ENCODE measurements at places on chromosomes 7 and 10. TPM values are rescaled to one million over a fixed set of nuclear protein-coding genes. Genes with fewer than 3 reads are reported as not detected.

DNA sequence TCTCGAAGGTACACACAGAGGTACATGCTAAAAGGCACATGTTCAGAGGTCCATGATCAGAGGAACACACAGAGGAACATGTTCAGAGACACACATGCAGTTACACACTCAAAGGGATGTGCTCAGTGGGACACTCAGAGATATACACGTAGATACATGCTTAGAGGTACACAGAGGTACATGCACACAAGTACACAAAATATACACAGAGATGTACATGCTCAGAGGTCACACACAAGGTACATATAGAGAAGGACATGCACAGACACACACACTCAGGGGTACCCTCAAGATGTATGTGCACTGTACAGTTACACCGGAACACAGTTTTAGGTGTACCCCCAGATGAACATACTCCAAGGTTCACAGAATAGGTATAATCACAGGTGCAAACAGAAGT is 18.8 kb downstream of the NPC1L1 start:
- no peak overlapping the region for H3K27ac ChIP-seq
- H3K27me3 ChIP-seq: no peaks in the 10 kb centered on the region
- no peak overlapping the region for H3K4me3 ChIP-seq

DNA sequence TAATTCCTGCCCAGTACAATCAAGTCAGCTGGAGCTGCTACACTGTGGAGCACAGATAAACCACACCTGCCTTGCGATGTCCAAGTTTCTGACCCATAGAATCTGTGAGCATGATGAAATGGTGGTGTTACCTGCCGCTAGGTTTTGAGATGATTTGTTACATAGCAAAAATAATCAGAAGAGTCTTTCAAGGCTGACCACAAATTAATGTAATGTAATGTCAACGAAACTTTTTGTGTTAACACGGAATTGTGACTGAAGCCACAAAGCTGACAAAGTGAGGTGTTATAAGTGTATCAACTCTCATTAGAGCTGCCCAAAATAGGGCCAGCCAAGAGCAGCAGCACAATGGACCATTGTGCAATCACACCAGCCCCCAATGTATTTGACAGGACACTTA is 75.7 kb downstream of the AHR start:
- DNase-seq: no peak
- no peaks in the 10 kb centered on the region for H3K4me1 ChIP-seq
- H3K27ac ChIP-seq: no peak overlapping the region
- no peaks in the 10 kb centered on the region for H3K27me3 ChIP-seq
- H3K36me3 ChIP-seq: no peaks in the 10 kb centered on the region
- no peak overlapping the region for H3K4me3 ChIP-seq

GRCh38 chr10:13349463-13350274 is 1.6 kb upstream of the SEPHS1 start:
- peak overlapping the region; percentile 98 for H3K27ac ChIP-seq
- H3K4me1 ChIP-seq: peaks cover 19% of the 10 kb centered on the region
- peak overlapping the region; percentile 66 for H3K4me3 ChIP-seq
- peak; percentile 50 for DNase-seq
- H3K27me3 ChIP-seq: peaks cover 34% of the 10 kb centered on the region

GRCh38 chr7:74017125-74017524 is 10.8 kb upstream of the ELN start:
- peaks cover 4% of the 10 kb centered on the region for H3K4me1 ChIP-seq
- DNase-seq: peak; percentile 2
- H3K36me3 ChIP-seq: no peaks in the 10 kb centered on the region
- no peak overlapping the region for H3K4me3 ChIP-seq
- no peak overlapping the region for H3K27ac ChIP-seq

GRCh38 chr7:11726794-11727155 is 105.2 kb downstream of the THSD7A start:
- no peak overlapping the region for H3K27ac ChIP-seq
- no peaks in the 10 kb centered on the region for H3K27me3 ChIP-seq
- H3K36me3 ChIP-seq: no peaks in the 10 kb centered on the region
- no peak overlapping the region for H3K4me3 ChIP-seq

DNA sequence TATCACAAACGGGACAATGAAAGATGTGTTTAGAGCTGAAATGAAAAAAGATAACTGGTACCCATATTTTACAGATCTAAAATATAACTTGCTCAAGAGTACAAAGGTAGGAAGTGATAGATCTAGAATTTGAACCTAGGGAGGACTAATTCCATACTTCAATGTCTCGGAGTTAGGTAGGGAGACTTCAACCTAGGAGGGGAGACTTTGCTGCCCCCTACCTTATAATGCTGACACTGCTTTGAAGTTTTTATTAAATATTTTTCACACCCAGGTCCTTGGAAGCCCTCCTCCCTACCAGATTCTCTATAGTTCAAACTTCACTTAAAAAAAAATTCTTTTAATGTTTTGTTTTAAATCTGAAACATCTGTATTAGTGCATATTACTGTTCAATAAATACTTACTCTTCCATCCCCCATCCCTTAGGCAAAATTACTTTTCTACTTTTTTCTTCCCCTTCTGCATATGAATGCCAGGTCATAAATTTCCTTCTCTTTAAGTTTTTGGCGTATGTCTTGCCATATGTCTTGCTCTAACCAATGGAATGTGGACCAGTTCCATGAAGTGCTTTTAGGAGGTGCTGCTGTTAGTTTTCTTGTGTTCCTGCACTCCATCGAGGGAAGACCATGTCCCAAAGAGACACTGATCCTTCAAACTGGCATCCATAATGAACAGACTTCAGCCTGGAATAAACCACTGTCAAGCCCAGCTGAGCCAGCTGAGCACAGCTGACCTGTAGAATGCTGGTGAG is 57.8 kb downstream of the MICU1 start:
- H3K27ac ChIP-seq: no peak overlapping the region
- H3K36me3 ChIP-seq: no peaks in the 10 kb centered on the region
- H3K4me3 ChIP-seq: no peak overlapping the region

DNA sequence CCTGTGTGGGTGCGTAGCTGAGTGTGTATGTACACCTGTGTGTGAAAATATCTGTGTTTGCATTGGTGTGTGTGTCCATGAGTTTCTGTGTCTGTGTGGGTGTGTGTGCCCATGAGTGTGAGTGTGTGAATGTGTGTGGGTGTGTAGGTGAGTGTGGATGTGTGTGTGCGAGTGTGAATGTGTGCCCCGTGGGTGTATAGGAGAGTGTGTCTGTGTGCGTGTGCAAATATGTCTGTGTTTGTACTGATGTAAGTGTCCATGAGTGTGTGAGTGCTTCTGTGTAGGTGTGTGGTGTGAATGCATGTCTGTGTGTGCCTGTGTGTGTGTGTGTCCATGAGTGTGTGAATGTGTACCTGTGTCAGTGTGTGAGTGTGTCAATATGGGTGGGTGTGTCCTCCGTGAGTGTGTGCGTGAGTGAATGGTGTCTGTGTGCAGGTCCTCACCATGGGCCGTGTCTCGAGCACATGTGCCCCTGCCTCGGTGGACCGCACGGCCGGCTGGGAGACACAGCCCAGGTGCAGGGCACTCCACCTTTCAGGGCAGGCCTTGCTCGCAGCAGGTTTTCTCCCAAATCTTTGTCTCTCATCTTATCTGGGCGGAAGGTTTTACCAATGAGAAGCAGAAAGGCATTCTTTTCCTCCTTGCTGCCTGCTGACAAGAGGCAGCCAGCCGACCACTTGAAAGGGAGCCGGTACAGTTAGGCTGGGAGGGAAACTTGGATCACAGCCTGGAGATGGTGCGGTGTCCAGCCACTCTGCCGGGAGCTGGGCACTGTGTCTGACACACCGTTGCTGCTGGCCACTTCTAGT is 107.1 kb upstream of the FAM20C start:
- no peak for DNase-seq
- no peak overlapping the region for H3K27ac ChIP-seq
- H3K36me3 ChIP-seq: no peaks in the 10 kb centered on the region
- peaks cover 14% of the 10 kb centered on the region for H3K4me1 ChIP-seq

DNA sequence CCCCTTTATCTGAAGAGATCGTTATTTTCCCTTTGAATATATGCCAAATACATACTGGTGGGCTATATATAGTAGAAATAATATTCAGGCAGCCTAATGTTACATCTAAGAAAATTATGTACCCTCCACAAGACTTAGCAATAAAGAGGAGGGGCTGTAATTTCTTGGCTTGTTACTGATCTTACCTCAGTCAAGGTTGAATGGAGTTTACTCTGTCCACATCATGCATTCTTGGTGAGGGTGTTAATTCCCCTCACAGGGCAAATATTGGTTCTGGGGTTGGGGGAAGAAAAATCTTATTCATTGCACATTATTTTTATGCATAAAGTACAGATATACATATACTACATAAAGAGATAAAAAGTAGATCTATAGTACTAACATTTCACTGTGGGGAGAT is 145.8 kb upstream of the ANK3 start:
- no peaks in the 10 kb centered on the region for H3K36me3 ChIP-seq
- DNase-seq: no peak
- no peaks in the 10 kb centered on the region for H3K27me3 ChIP-seq
- peaks cover 7% of the 10 kb centered on the region for H3K4me1 ChIP-seq
- no peak overlapping the region for H3K4me3 ChIP-seq
- no peak overlapping the region for H3K27ac ChIP-seq

SPDYE16 gene
- not detected for total RNA-seq

FKBP9 gene
- 121 TPM for total RNA-seq

SEMA3C gene
- total RNA-seq: 82.5 TPM

CRTAC1 gene
- 8.6 TPM for total RNA-seq

ZNF282 gene
- total RNA-seq: 21.4 TPM

TEX36 gene
- not detected for total RNA-seq

GJD4 gene
- not detected for total RNA-seq
